ENCODE measurements at places on chromosomes 5 and 9.

- no peak for DNase-seq
These were observed 30.2 kb downstream of the LRRC70 start for GRCh38 chr5:62608529-62609511.

DNA sequence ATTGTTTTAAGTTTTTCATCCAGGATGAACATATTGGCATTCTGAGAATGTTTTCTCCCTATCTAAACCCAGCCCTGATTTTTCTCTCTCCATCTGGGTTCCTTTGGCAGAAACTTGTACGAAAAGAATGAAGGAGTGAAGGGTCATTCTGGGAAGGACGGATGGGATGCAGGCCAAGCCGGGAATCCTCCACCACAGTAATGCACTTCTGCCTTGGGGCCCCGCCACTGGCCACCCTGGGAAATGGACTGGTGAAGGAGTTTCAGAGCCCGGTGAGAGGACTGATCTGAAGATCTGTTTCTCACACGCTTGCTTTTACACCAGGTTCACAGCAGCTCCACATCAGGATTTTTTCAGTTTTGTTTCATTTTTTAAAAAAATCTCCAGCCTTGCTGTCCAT lies 554.8 kb downstream of the BNC2 start:
- DNase-seq = no peak

DNA sequence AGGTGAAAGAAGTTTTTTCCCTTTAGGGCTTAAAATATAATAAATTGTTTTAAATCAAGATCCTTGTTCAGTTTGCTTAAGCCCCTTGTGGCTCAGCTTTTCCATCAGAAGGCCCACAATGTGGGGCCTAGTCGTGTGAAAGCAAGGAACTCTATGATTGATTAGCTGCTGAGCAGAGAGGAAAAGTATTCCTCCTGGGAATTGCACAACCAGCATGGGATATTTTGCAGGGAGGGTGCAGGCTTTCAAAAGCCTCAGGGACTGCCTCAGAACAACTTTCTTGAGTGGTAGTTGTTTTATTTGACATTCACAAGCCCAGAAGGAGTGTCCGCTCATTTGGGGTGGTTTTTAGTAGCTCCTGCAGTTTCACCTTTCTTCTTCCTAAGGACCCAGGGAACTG lies 19.8 kb downstream of the TTC23L start:
- no peak for DNase-seq

DNA sequence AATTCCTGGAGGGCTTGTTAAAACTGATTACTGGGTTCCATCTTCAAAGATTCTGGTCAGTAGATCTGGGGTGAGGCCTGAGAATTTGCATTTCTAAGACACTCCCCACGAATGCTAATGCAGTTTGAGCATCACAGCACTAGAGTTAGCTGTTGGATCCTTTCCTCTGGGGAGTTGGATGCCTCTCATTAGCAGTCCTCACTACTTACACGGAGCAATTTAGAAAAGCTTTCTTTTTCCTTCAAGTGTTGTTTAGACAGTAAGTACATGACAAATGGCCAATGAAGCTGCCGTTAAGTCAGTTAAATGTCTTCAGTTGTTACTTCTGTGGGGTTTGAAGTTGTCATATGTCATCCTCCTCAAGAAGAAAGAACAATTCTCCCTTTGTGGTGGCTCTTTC lies 74.9 kb upstream of the HMHB1 start:
- no peak for DNase-seq

DNA sequence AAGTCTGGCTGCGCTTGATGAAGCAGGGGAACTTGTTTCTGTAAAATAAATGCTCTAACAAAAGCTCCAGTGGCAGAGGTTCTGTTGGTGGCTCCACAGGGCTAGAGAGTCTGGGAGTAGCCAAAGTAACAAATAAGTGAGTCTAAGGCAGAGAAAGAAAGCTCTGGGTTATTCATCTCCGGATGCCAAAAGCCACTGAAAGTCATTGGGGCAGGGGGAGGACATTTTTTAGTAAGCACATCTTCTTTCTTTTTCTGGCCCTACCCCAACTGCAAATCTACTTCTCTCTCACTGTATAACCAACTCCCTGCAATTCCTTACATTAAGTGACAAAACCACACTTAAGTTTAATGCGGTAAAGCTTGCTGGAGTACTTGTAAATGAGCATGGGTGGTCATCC lies 141.6 kb downstream of the INSYN2B start:
- DNase-seq = no peak

GRCh38 chr9:14146201-14146874 lies 167.6 kb downstream of the NFIB start:
- no peak for DNase-seq

GRCh38 chr5:88826646-88827585 lies 56.1 kb downstream of the MEF2C start:
- DNase-seq = no peak

DNA sequence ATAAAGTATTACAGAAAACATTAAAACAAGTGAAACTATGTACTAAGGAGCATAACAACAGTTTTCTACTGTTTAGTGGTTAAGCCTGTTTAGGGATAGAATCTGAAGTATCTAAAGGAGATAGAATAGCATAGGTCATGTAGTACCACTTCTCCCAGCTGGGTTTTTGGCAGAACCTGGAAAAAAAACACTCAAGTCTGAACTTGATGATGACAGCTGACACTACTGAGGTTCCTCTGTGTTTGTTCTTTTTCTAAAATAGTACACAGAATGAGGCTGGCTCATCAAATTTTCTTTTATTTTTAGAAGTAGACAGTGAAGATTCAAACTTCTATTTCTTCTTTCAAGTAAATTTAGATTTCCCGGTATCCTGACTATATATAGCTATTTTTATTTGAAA lies 203.8 kb upstream of the ACO1 start:
- DNase-seq = no peak

DNA sequence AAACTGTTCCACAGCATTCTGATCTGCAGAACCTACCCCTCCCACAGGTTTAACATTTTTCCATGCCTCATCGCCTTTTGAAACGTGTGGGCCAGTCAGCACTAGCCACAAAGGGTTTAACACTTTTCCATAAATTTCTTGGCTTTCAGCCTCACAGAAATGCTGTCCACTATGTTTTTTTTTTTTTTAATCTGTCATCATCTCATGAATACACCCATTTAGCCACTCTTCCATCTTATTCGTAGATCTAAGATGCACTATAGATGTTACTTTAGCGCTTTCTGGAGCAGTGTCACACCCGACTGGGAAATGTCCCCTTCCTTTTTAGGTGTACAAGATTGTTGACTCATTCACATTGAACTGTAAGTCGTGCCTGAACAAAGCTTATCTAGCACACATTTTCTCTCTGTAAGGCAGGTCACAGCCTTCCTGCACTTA lies 62.3 kb downstream of the GCNT1 start:
- DNase-seq = no peak

- no peak for DNase-seq
These were observed 48.9 kb downstream of the PTPN3 start for GRCh38 chr9:109449036-109449798.

DNA sequence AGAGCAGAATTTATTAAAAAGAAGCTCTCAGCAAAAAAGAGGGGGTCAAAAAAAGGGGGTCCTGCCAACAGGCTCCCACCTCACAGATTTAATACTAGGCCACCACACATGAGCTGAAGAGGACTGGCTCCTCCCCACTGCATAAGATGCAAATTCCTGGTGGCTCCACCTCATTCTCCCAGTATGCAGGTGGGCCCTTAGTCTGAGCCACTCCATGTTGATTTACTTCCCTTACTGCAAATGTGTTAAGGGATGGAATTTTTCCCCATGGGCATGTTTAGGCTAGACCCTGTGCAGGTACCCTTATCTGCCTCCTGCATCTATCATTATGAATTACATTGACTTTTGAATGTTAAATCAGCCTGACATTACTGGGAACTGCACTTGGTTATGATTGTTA lies 82.9 kb downstream of the ISOC1 start:
- DNase-seq = no peak

GRCh38 chr9:87259543-87260518 lies 237.8 kb upstream of the DAPK1 start:
- DNase-seq = no peak

GRCh38 chr9:111966861-111967291 lies 70.3 kb downstream of the UGCG start:
- no peak for DNase-seq

GRCh38 chr5:52999344-52999949 lies 10.3 kb downstream of the ITGA2 start:
- DNase-seq = no peak

GRCh38 chr9:69877852-69878514 lies 57.4 kb downstream of the CFAP95 start:
- no peak for DNase-seq

- no peak for DNase-seq
These were observed 292.1 kb upstream of the IRX2 start for GRCh38 chr5:3043600-3043999.

DNA sequence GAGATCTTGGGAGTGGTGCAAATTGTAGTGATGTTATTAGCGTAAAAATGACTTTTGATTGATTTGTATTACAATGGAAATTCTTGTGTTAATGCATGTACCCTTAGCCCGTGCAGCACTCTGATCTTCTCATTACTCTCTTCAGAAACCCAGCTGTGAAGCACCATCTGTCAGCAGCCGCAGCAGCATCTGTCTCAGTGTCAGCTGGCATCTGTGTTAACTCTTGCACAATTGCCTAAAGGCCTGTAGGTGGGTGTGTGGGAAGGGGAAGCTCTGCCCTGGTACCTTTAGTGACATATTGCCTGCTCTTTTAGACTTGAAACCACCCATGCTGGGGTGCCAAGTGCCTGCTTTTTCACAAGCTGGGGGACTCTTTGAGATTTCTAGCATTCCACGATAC lies 101.3 kb downstream of the FBXL7 start:
- no peak for DNase-seq

DNA sequence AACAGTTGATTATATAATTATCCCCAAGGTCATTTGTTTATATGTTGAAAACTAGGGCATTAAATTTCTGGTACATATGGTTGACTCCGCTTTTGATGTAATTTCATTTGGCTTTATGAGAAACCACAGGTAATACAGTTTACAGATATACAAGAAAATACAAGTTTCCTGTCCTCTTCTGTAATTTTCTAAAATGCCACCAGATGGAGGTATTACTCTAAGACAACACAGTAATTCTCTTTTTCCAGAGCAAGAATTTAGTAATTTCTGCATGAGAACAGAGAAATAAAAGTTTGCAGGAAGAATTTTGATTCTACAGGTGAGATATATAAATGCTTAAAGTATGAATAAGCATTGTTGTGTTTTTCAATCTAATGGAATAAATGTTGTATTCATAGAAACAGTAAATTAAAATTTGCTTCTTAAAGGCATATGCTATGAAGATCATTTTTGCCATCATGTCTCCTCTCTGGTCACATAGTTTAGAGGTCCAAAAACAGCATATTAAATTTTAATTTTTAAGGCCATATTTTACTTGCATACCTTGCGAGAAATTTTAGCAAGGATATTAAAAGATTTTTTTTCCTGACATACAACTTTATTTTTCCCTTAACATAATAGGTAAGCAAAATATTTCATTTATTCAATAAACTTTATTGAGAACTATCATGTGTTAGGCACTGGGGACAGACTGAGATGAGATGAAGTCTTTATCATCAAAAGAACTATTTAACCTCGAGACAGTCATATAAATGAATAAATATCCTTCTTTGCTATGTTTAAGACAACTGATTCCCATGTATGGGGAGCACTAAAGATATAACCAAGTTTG lies 22.7 kb downstream of the CHD1 start:
- no peak for DNase-seq

Data from stimulated activated CD8-positive, alpha-beta memory T cell treated with anti-CD3 and anti-CD28 coated beads, Interleukin-4, amount 100 ng/mL, for 1 hour (primary cell).